Neural cell (in vitro differentiated cells): ENCODE measurements at places on chromosomes 2 and 18. TPM values are rescaled to one million over a fixed set of nuclear protein-coding genes. Genes with fewer than 3 reads are reported as not detected.

Gene FOXI3
- not detected in 2 replicates for polyA plus RNA-seq

Gene LAMA1
- polyA plus RNA-seq = 8.0 and 10.3 TPM in 2 replicates

Gene BCL11A
- 44.0 and 54.2 TPM in 2 replicates for polyA plus RNA-seq

Gene ZAP70
- polyA plus RNA-seq = 0.59 TPM in 1 of 2 replicates, not detected in the other

Gene DNER
- polyA plus RNA-seq = 307 and 310 TPM in 2 replicates

Gene C2orf81
- 1.7 and 3.3 TPM in 2 replicates for polyA plus RNA-seq

Gene SP100
- polyA plus RNA-seq = not detected in 2 replicates

Gene ECEL1
- 60.9 and 75.6 TPM in 2 replicates for polyA plus RNA-seq
